ENCODE measurements at places on chromosomes 3 and 15. TPM values are rescaled to one million over a fixed set of nuclear protein-coding genes. Genes with fewer than 3 reads are reported as not detected.

GRCh38 chr3:116569611-116570010, 124.3 kb upstream of the LSAMP start:
- H3K36me3 ChIP-seq: no peaks in the 10 kb centered on the region
- peaks cover 22% of the 10 kb centered on the region for H3K4me1 ChIP-seq

DNA sequence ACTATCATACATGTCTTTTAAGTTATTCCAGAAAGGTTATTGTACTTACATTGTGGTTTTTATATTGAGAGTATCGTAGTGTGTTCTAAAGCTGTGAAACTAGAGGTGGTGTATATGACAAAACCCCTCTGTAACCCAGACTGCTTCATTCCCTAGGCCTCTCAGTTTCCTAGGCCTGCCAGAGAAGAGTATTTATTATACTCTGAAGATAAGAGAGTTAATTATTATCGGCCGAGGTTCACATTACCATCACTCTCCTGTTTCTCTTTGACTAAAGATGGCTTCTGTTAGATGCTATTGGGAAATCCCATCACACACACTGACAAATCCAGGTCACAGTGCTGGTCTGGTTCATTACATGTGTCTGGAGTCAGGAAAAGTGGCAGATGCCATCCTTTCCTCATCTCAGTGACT, 20.5 kb downstream of the EXOSC7 start:
- H3K27me3 ChIP-seq: no peaks in the 10 kb centered on the region
- H3K27ac ChIP-seq: peak overlapping the region; percentile 90
- DNase-seq: no peak
- peaks cover 20% of the 10 kb centered on the region for H3K36me3 ChIP-seq
- H3K4me1 ChIP-seq: peaks cover 37% of the 10 kb centered on the region
- H3K4me3 ChIP-seq: no peak overlapping the region

Gene DGKG
- 0.17 TPM for total RNA-seq

GRCh38 chr3:128369881-128370642, 96.6 kb downstream of the DNAJB8 start:
- H3K36me3 ChIP-seq: peaks cover 3% of the 10 kb centered on the region

Gene CTXND1
- total RNA-seq: 1.1 TPM

DNA sequence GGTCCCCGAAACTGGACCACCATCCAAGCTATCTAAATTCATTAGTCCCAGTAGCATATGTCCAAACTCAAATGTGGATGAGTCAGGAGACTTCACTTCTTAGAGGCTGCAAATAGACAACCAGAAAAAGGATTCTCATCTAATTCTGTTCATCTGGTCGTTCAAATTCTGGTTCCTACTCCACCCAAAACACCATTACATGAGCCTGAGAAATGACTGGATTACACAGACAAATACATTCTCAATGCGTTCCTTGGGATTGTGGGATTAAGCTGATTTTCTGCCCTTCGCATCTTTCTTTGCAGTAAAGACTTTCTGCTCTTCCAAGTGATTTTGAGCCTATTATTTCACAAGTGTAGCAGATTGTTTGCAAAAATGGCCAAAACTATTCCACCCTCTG, 472.3 kb upstream of the PROK2 start:
- H3K4me3 ChIP-seq: no peak overlapping the region
- H3K27ac ChIP-seq: no peak overlapping the region
- peaks cover 9% of the 10 kb centered on the region for H3K4me1 ChIP-seq
- peaks cover 21% of the 10 kb centered on the region for H3K27me3 ChIP-seq
- no peaks in the 10 kb centered on the region for H3K36me3 ChIP-seq

- H3K4me3 ChIP-seq: no peak overlapping the region
- H3K36me3 ChIP-seq: peaks cover 23% of the 10 kb centered on the region
- H3K27ac ChIP-seq: no peak overlapping the region
- H3K27me3 ChIP-seq: no peaks in the 10 kb centered on the region
- peaks cover 4% of the 10 kb centered on the region for H3K4me1 ChIP-seq
Observed at GRCh38 chr15:49282366-49282765, 112.3 kb downstream of the GALK2 start.

DNA sequence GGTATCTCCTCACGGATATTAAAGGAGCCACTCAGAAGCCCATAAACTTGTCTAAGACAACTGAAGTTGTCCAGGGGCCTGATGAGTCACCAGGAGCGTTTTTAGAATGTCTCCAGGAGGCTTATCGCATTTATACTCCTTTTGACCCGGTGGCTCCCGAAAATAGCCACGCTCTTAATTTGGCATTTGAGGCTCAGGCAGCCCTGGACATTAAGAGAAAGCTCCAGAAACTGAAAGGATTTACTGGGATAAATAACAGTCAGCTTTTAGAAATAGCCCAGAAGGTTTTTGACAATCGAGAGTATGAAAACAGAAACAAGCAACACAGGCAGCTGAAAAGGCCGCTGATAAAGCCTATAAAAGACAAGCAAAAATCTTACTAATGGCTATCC, 4.1 kb downstream of the DET1 start:
- peaks cover 7% of the 10 kb centered on the region for H3K36me3 ChIP-seq
- peaks cover 32% of the 10 kb centered on the region for H3K4me1 ChIP-seq
- H3K27me3 ChIP-seq: no peaks in the 10 kb centered on the region
- DNase-seq: no peak
- no peak overlapping the region for H3K27ac ChIP-seq

DNA sequence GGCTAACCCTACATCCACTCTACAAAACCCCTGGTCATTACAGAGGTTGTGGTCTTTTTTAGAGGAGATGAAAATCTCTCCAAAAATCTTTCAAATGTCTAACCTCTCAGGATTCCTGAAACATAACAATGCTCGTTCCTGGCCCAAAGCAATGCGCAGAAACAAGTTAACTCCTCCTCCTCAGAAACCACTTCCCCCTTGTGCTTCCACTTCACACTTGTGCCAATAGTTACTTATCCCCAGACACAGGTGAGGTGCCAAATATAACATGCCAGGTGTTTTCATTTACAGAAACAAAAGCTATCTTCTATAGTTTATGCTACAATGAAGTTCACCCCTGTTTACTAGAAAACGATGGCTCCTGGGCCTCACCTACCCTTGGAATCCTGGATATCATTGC, 6.2 kb downstream of the NDUFAF1 start:
- H3K4me3 ChIP-seq: no peak overlapping the region
- H3K27me3 ChIP-seq: no peaks in the 10 kb centered on the region
- peaks cover 15% of the 10 kb centered on the region for H3K36me3 ChIP-seq
- H3K4me1 ChIP-seq: no peaks in the 10 kb centered on the region
- no peak for DNase-seq
- H3K27ac ChIP-seq: no peak overlapping the region

- H3K36me3 ChIP-seq: no peaks in the 10 kb centered on the region
- H3K4me1 ChIP-seq: no peaks in the 10 kb centered on the region
- H3K27me3 ChIP-seq: no peaks in the 10 kb centered on the region
- no peak for DNase-seq
- H3K27ac ChIP-seq: no peak overlapping the region
Observed at GRCh38 chr3:133836497-133837158, 31.0 kb downstream of the SRPRB start.

GRCh38 chr15:70068783-70069565, 28.7 kb downstream of the TLE3 start:
- H3K27me3 ChIP-seq: no peaks in the 10 kb centered on the region
- H3K27ac ChIP-seq: no peak overlapping the region
- peaks cover 43% of the 10 kb centered on the region for H3K36me3 ChIP-seq
- no peak overlapping the region for H3K4me3 ChIP-seq
- no peaks in the 10 kb centered on the region for H3K4me1 ChIP-seq

DNA sequence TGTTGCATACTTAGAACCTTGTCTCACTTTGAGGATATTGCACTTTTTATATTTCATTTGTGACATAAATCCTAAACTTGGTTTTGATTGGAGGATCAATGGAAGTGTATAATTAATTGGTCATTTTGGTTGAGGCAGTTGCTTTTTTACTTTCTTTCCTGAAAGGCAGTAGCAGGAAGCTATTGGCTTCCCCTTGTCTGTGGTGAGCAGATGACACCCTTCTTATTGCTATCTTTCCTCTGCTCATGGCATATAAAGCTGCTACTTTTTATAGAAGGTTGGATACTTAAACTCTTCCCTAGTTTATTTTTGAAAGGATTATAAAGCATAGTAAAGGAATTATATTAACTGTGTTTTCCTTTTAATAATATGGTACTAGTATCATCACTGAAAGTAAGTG, 28.6 kb downstream of the FAM98B start:
- no peaks in the 10 kb centered on the region for H3K4me1 ChIP-seq
- H3K27me3 ChIP-seq: no peaks in the 10 kb centered on the region
- peaks cover 13% of the 10 kb centered on the region for H3K36me3 ChIP-seq

- H3K27me3 ChIP-seq: no peaks in the 10 kb centered on the region
- peaks cover 2% of the 10 kb centered on the region for H3K36me3 ChIP-seq
- no peak overlapping the region for H3K27ac ChIP-seq
Observed at GRCh38 chr3:60669636-60670035, 581.6 kb downstream of the FHIT start.

DNA sequence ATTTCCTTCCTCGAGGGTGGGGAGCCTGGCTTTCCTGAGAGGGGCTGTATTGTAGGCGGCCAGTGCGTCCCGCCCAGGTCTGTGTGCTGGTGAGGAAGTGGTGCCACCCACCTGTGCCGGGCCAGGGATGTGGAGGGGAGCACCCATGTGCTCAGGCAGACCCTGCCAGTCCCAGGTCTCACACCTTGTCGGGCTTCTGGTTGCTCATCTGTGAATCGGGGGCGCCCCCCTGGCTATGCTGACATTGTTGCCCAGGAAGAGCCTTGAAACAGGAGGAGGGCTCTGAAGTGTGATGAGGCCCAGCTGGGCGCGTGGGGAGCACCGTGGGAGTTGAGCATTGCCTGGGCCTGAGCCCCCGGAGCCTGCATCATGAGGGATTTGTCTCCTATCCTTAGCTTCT, 4.8 kb downstream of the FBLN2 start:
- no peak overlapping the region for H3K4me3 ChIP-seq
- H3K4me1 ChIP-seq: peaks cover 3% of the 10 kb centered on the region
- H3K27ac ChIP-seq: no peak overlapping the region
- peaks cover 34% of the 10 kb centered on the region for H3K27me3 ChIP-seq

- H3K4me1 ChIP-seq: peaks cover 7% of the 10 kb centered on the region
Observed at GRCh38 chr3:38549957-38550840, 54.1 kb downstream of the EXOG start.

DNA sequence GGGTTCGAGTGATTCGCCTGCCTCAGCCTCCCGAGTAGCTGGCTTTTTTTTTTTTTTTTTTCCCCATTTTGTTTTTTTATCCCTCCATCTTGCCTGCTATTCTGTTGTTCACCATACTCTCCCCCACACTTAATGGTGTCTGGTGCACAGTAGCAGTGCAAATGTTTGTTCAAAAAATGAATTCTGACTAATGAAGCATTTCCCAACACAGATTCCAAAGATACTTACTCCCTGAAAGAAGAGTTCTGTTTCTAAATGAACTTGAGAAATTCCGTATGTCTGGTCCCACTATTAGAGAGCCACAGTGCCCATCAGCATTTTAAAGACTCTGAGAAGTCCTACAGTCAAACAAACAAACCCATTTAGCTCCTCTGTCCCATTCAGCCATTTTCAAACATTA, 9.5 kb downstream of the EDEM1 start:
- peaks cover 28% of the 10 kb centered on the region for H3K36me3 ChIP-seq
- peak overlapping the region; percentile 29 for H3K27ac ChIP-seq
- no peak for DNase-seq
- no peak overlapping the region for H3K4me3 ChIP-seq
- no peaks in the 10 kb centered on the region for H3K27me3 ChIP-seq

Gene LRRC31
- total RNA-seq: 0.67 TPM

DNA sequence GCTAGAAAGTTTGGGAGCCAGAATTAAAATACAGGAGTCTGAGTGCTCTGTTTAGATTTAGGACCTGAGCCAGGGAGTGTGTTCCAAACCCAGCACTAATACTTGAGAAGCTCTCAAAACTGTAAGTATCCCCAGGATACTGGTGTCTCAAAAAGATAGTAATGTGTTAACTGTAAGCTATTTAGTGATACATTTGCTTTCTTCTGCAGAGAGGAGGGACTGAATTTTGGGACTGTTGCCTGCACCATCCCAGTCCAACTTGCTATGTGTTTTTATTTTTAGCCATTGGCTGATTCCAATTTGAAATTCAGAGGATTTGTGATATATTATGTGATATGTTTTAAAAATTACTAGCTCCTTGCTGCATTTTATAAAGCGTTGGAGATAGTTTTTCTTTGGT, 31.5 kb downstream of the UBE2E1 start:
- DNase-seq: no peak
- no peak overlapping the region for H3K4me3 ChIP-seq
- H3K4me1 ChIP-seq: peaks cover 21% of the 10 kb centered on the region
- no peaks in the 10 kb centered on the region for H3K36me3 ChIP-seq
- H3K27ac ChIP-seq: peak overlapping the region; percentile 38

DNA sequence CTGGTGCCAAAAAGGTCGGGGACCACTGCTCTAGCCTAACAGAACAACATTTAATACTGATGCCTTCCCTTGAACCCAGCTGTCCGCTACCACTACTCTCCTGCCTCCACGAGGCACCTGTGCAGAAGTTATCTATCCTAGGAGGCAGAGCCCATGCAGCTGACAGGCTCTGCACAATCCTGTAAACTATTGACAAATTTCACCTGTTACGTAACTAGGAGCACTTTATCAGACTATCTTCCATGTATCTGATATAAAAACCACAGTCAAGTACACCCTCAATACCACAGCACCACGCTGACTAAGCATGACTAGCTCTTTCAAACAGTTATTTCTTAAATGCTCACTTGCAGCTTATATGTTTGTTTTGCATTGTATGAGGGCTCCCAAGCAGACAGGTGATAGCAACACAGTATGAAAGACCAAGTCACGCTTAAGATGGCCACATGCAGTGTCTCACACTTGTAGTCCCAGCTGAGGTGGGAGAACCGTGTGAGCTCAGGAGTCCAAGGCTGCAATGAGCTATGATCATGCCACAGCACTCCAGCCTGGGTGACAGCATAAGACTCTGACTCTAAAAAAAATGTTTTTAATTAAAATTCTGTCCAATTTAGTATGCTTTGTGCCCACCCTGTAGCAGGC, 4.5 kb upstream of the IL17RC start:
- H3K27ac ChIP-seq: no peak overlapping the region
- no peak for DNase-seq
- no peaks in the 10 kb centered on the region for H3K36me3 ChIP-seq
- H3K4me3 ChIP-seq: no peak overlapping the region
- H3K4me1 ChIP-seq: peaks cover 14% of the 10 kb centered on the region

Gene TMCO5A
- total RNA-seq: not detected

- no peaks in the 10 kb centered on the region for H3K36me3 ChIP-seq
- H3K4me3 ChIP-seq: no peak overlapping the region
- no peak overlapping the region for H3K27ac ChIP-seq
- peaks cover 33% of the 10 kb centered on the region for H3K4me1 ChIP-seq
- peaks cover 58% of the 10 kb centered on the region for H3K27me3 ChIP-seq
Observed at GRCh38 chr15:100714034-100714748, 111.8 kb downstream of the ASB7 start.

GRCh38 chr3:50226888-50227389, 9.1 kb upstream of the GNAI2 start:
- peaks cover 31% of the 10 kb centered on the region for H3K27me3 ChIP-seq

Gene COLQ
- 9.2 TPM for total RNA-seq

Gene CYP8B1
- not detected for total RNA-seq

Gene OR5K2
- total RNA-seq: not detected

DNA sequence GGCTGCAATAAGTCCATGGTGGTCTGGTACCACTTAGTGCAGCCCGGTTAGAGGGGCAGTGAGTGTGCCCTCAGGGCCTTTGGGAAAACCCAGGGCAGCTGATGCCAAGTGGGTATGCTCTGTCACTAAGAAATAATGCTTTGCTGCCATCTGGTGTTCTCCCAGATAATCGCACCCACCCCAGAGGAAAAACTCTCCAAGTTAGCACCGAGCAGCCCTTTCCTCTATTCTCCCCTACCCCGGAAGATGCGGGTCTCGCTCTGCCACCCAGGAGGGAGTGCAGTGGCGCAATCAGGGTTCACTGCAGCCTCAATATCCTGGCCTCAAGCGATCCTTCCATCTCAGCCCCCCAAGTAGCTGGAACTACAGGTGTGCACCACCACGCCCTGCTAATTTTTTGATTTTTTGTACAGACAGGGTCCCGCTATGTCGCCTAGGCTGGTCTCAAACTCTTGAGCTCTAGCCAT, 21.3 kb upstream of the DAPK2 start:
- peak; percentile 68 for DNase-seq
- no peak overlapping the region for H3K27ac ChIP-seq
- H3K36me3 ChIP-seq: peaks cover 7% of the 10 kb centered on the region
- H3K4me3 ChIP-seq: no peak overlapping the region
- H3K4me1 ChIP-seq: peaks cover 4% of the 10 kb centered on the region
